ENCODE measurements at places on chromosomes 16 and 17. TPM values are rescaled to one million over a fixed set of nuclear protein-coding genes. Genes with fewer than 3 reads are reported as not detected.
A peak's percentile ranks its signal among the peaks of the same experiment; 100 is the strongest.

UNC119 gene
- 426 TPM for total RNA-seq

- no peaks in the 10 kb centered on the region for H3K27me3 ChIP-seq
- no peaks in the 10 kb centered on the region for H3K4me1 ChIP-seq
- DNase-seq, result no peak
Measured at GRCh38 chr17:71548540-71549190, 572.2 kb upstream of the SOX9 start.

- no peak overlapping the region for H3K27ac ChIP-seq
- H3K4me3 ChIP-seq, result no peak overlapping the region
- peaks cover 18% of the 10 kb centered on the region for H3K36me3 ChIP-seq
- DNase-seq, result no peak
- H3K27me3 ChIP-seq, result no peaks in the 10 kb centered on the region
Measured at GRCh38 chr16:4610011-4611005, 4.4 kb downstream of the UBALD1 start.

- no peak overlapping the region for H3K4me3 ChIP-seq
- no peak for DNase-seq
- peaks cover 16% of the 10 kb centered on the region for H3K36me3 ChIP-seq
- H3K27ac ChIP-seq, result no peak overlapping the region
- no peaks in the 10 kb centered on the region for H3K27me3 ChIP-seq
- no peaks in the 10 kb centered on the region for H3K4me1 ChIP-seq
Measured at GRCh38 chr16:457732-458400, 32.4 kb downstream of the RAB11FIP3 start.

GRCh38 chr17:1183171-1183873 is 3.5 kb upstream of the ABR start:
- H3K27ac ChIP-seq, result peak overlapping the region; percentile 56
- peaks cover 69% of the 10 kb centered on the region for H3K4me1 ChIP-seq
- DNase-seq, result no peak

DNA sequence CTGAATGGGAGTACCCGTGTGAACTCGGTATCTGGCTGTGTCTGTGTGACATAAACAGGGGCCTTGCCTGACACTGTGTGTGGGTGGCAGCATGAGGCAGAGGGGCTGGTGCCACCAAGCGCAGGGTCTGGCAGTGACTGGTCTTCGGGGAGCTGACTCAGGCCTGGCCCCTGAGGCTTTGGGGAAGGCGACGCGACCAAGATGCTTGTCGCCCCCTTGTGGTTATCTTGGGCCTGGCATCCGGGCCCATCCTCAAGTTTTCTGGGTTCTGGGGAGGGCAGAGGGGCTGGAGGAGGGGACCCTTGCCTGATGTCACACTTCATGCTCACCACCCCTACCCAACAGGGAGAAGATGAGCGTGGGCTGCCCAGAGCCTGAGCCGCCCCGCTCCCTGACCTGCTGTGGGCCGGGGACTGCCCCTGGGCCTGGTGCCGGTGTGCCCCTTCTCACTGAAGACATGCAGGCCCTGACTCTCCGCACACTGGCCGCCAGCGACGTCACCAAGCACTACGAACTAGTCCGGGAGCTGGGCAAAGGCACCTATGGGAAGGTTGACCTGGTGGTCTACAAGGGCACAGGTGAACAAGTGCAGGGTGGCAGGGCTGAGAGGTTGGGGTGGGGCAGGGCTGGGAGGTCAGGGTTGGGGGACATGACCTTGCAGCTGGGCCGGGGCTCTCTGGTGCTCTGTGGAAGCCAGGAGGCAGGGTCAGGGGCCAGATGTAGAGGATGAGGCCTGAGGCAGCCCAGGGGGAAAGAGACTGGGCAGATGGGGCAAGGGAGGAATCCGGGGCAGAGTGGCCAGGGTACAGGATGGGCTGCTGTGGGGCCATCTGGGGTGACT is 24.9 kb downstream of the SBK1 start:
- peaks cover 3% of the 10 kb centered on the region for H3K4me1 ChIP-seq
- peak overlapping the region; percentile 41 for H3K27ac ChIP-seq
- peak; percentile 64 for DNase-seq
- H3K36me3 ChIP-seq, result no peaks in the 10 kb centered on the region
- H3K4me3 ChIP-seq, result no peak overlapping the region

DNA sequence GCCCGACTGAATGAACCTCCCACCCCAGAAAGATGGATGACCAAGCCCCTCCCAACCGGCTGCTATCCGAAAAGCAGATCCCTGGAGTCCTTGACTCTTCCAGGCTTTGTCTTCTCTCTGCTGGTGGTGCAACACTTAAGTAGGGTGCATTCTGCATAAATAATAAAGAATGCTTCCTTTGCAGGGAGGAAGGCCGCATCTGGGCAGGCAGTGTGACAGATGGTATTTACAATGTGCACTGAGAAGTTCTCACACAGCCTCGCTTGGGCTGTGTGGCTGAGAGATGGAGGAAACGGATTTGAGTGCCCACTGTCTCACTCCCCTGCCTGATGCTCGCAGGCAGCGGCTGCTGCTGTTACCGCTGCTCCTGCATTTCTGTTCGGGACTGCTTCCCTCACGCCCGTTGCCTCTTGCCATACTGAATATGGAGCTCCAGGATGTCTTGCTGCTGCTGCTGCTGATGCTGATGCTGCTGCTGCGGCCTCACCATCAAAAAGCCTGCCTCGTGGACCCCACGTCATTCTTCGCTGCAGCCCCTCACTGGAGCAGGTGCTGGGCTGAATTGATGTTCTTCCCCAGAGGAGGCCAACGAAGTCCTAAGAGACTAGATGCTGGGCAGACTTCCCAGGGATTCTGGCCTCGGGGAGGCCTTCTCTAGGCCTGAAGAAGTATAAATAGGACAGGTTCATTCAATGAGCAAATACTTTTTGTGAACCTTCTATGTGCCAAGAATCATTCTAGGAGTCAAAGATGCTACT is 7.1 kb upstream of the RHBDL3 start:
- no peak for DNase-seq
- no peaks in the 10 kb centered on the region for H3K36me3 ChIP-seq
- H3K4me3 ChIP-seq, result no peak overlapping the region
- peaks cover 4% of the 10 kb centered on the region for H3K4me1 ChIP-seq
- H3K27me3 ChIP-seq, result peaks cover 33% of the 10 kb centered on the region

FBXO47 gene
- not detected for total RNA-seq

DNA sequence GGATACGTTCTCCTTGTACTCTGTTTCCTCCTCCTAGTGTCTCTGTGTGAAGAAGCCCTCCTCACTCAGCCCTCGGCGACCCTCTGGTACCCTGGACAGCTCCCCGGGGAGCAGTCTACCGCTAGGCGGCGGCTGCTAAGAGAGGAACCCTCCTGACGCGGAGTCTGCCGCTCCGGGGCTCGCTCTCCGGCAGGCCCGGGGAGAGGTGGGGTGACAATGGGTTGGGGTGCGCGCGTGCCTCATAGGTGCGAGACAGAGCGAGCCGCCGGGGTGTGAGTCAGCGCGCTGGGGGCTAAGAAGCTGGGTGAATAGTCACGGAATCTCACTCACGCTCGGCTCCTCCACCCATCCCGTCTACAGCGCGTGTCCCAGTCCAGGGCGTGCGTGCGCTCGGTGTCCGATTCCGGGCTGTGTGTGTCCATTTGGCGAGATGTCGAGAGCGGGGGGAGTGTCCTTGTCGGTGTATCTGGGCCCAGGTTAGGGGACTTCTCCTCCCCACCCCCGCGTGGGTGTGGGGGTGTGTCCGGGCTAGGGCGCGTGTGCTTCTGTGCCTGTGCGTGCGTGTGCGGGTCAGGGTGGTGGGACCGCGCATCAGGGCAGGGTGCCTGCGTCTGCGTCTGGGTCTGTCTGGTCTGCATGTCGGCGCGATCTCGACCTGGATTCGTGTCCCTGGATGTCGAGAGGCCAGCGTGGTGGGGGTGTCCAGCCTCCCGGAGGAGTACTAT is 577 bp upstream of the HS3ST2 start:
- H3K27ac ChIP-seq, result no peak overlapping the region
- no peak for DNase-seq
- peaks cover 8% of the 10 kb centered on the region for H3K4me1 ChIP-seq
- no peak overlapping the region for H3K4me3 ChIP-seq
- no peaks in the 10 kb centered on the region for H3K36me3 ChIP-seq

DNA sequence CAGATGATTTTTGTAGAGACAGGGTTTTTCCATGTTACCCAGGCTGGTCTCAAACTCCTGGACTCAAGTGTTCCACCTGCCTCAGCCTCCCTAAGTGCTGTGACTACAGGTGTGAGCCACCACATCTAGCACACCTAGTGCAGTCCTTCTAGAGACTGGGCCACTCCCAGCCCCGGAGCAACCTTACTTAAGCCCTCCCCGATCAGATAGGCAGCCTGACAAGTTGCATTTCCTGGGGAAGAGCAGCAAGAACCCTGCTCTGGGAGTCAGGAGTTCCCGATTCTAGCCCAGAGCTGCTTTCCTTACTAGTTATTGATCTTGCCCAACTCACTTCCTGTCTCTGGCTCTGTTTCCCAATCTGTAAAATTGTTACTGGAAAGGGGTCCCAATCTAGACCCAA is 7.0 kb upstream of the NAGLU start:
- no peaks in the 10 kb centered on the region for H3K36me3 ChIP-seq
- no peak overlapping the region for H3K4me3 ChIP-seq
- H3K27ac ChIP-seq, result no peak overlapping the region
- H3K27me3 ChIP-seq, result no peaks in the 10 kb centered on the region
- H3K4me1 ChIP-seq, result peaks cover 34% of the 10 kb centered on the region

DNA sequence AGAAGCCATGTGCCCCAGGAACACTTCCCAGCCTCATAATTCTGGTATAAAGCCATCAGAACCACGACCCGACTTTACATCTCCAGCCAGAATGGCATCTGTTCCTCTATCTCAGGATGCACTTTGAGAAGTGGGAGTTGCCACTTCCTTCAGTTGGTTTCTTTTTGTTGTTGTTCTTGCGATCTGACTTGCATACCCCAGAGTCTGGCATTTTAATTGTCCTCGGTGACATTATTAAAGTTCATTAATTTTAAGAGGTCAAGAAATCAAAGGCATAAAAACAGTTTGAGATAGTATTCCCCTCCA is 13.5 kb downstream of the MARCHF10 start:
- H3K27me3 ChIP-seq, result peaks cover 18% of the 10 kb centered on the region
- no peak overlapping the region for H3K27ac ChIP-seq
- no peaks in the 10 kb centered on the region for H3K36me3 ChIP-seq
- peak overlapping the region; percentile 36 for H3K4me3 ChIP-seq

PITPNM3 gene
- 1.1 TPM for total RNA-seq

DNA sequence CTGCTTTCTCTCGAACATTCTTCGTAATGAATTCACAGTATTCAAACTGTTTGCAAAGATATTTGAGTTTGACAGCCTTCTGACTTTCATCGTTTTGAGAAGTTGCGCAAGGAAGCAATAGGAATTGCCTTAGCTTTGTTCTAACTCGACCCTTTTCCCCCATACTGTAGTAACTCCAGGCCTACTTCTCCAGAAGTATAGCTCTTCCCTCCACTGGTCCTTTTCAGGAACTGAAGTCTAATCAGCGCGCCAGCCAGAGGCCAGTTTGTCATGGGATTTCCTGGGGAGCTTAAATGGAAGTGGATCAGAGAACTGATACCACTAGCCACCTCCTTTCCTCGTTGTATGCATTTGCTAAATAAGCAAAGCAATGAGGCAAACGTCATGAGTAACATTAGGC is 27.9 kb downstream of the CDR2 start:
- H3K27me3 ChIP-seq, result no peaks in the 10 kb centered on the region
- H3K4me1 ChIP-seq, result no peaks in the 10 kb centered on the region
- peaks cover 42% of the 10 kb centered on the region for H3K36me3 ChIP-seq
- no peak overlapping the region for H3K4me3 ChIP-seq
- H3K27ac ChIP-seq, result peak overlapping the region; percentile 30
- no peak for DNase-seq

PABPN1L gene
- total RNA-seq, result 0.67 TPM

GRAP gene
- 31.5 TPM for total RNA-seq

GRCh38 chr16:3573146-3573815 is 3.9 kb downstream of the NLRC3 start:
- no peak overlapping the region for H3K4me3 ChIP-seq
- DNase-seq, result no peak
- H3K36me3 ChIP-seq, result peaks cover 27% of the 10 kb centered on the region
- H3K27me3 ChIP-seq, result no peaks in the 10 kb centered on the region
- peak overlapping the region; percentile 68 for H3K27ac ChIP-seq

KRTAP3-1 gene
- not detected for total RNA-seq

CSH2 gene
- total RNA-seq, result not detected

DNA sequence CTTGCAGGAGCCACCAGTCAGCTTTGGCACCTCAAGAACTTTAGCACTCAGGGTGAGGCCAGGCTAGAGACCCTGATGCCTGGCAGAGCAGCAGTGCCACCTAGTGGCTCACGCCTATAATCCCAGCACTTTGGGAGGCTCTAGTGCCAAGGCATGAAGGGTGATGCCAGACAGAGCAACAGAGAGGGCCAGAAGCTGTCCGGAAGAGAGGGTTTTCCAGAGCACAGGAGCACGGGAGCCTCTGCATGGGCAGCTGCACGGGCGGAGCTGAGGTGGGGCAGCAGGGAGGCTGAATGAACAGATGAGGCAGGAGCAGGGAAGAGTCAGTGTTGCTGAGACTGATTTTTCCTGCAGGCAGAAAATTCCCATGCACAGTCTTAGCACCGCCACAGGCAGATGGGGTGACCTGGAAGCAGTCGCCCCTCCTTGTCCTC is 38.9 kb downstream of the MYH3 start:
- no peaks in the 10 kb centered on the region for H3K36me3 ChIP-seq
- peak; percentile 54 for DNase-seq
- no peak overlapping the region for H3K27ac ChIP-seq
- H3K4me1 ChIP-seq, result peaks cover 6% of the 10 kb centered on the region

- H3K27me3 ChIP-seq, result no peaks in the 10 kb centered on the region
- H3K4me1 ChIP-seq, result no peaks in the 10 kb centered on the region
- no peak overlapping the region for H3K4me3 ChIP-seq
- no peak for DNase-seq
- no peak overlapping the region for H3K27ac ChIP-seq
- peaks cover 64% of the 10 kb centered on the region for H3K36me3 ChIP-seq
Measured at GRCh38 chr17:75950855-75951554, 10.2 kb upstream of the FBF1 start.

ITGA3 gene
- total RNA-seq, result 7.7 TPM

Measured in activated B cell treated with CpG ODN at 0.5 μM for 24 hours (primary cell).